ENCODE measurements at places on chromosomes 12 and 14.
A peak's percentile ranks its signal among the peaks of the same experiment; 100 is the strongest.

- no peak for DNase-seq
Measured at GRCh38 chr14:21121122-21121521, 20.3 kb downstream of the TMEM253 start.

DNA sequence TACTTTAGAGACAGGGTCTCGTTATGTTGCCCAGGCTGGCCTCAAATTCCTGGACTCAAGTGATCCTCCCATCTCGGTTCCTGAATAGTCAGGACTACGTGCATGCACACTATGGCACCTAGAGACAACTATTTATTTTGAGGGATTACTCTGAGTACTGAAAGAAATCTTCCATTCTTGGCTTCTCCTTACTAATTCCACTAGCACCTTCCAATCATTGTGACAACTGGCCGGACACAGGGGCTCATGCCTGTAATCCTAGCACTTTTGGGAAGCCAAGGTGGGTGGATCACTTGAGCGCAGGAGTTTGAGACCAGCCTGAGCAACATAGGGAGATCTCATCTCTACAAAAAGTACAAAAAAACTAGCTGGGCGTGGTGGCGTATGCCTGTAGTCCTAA lies 42.1 kb upstream of the MTERF2 start:
- DNase-seq = no peak

DNA sequence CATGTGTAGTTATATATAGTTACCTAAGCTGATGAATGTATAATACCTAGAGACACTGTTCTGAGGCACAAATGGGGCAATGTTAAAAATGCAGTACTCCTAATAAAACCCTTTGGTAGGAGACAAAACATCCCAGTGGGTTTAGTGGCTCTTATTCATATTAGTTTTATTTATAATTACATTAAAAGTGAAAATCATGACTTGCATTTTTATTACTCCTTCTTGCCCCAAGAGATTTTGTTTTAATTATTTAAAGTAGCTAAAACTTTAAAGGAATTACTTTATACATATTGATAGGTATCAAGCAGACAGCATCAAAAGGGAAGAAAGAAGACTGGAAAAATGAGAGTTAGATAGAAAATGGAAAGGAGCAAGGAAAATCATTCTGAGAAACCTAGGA lies 688.6 kb downstream of the GALC start:
- no peak for DNase-seq

- DNase-seq = peak; percentile 49
Measured at GRCh38 chr12:55724226-55724939, 4.2 kb downstream of the RDH5 start.

DNA sequence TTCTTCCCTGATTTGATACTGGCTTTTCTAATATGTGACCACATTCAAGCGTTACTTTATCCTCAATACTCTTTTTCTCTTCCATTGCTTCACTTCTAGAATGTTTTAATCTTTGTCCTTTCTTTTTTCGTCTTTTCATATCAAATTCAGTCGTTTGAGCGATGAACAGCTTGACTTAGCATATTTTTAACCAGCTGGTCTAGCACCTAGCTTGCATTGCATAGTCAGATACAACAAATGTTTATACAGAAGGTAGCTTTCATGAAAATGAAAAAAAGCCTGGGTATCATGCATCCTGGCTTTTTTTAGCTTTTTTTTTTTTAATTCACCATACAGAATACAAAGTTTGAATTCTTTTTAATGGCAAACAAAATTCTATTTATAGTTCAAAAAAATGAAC lies 1.2 kb downstream of the SOX5 start:
- no peak for DNase-seq

GRCh38 chr12:24109381-24110039 lies 160.0 kb upstream of the SOX5 start:
- peak; percentile 8 for DNase-seq

DNA sequence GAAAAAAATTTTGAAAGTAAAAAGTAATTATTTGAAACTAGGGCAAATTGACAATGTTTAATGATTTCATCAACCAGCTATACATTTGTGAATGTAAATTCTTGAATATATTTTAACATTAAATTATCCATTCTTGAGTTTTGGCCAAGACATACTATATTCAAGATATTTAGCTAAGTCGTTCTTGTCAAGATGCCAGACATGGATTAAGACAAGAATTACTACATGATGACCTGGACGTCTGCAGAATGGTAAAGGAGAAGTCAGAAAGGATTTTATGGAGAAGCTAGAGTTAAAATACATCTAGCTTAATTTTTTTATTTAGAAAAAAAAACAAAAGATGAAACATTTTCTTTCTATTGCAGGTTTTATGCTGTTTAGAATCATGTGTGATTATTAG lies 255.8 kb downstream of the TMTC2 start:
- no peak for DNase-seq

- DNase-seq = no peak
Measured at GRCh38 chr14:105885561-105886320, 359.4 kb downstream of the TMEM121 start.

DNA sequence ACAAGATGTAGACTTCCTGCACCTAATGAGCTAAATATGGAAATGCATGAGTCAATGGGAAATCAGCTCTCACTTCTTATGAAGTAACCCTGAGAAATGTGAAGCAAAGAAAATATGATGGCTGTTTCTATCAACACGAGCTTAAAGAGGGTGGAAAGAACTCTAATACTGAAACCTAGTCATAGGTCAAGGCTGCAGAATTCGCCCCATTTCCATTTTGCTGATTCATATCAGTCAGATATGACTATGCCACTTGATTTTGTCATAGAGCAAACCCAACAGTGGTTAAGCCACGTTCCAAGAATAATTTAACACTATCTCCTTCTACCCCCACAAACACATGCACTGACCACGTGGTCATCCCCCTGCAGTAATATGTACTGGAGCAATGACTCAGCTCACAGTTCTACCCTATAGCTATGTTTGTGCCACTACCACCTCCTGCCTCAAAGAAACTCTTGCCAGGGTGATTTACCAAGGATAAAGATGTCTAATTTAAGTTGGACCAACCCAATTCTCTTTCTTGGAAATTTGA lies 157.5 kb downstream of the TMTC3 start:
- DNase-seq = peak; percentile 66

DNA sequence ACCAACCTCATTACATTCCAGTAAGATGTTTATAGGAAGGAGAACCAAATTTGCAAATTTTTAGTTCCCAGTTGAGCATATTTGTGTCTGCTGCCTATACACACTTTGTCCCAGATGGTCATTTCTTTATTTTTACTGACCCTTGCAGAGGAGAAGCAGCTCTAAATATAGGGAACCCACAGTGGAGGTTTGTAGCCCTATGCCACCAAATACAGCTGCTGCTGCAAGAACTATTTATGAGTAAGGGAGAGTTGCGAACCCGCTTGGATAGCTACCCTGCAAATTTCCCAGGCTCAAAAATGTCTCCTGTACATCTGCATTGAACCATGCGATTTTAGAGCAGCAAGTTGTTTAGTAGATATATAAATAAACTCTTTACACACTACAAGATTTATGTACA lies 48.2 kb downstream of the NAV3 start:
- DNase-seq = no peak

GRCh38 chr12:15033029-15033428 lies 60.2 kb downstream of the PDE6H start:
- DNase-seq = no peak

DNA sequence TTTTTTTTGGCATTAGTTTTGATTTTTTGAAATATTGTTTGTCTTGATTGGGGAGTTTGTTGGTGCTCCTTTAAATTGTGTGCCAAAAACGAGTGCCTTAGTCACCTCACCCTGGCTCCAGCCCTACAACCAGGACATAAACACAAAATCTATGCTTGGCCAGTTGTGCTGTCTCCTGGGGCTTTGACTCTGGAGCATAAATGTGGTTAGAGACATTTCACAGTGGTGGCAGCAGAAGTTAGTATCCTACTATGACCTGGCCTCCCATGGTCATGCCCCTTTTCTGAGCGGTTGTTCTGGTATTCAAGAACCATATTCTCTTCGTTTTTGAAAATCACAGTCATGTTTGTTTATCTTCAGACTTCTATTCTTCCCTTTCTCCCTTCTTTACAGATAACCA lies 70.7 kb upstream of the PSMA6 start:
- peak; percentile 17 for DNase-seq

GRCh38 chr14:99134516-99135046 lies 137.4 kb downstream of the BCL11B start:
- DNase-seq = no peak

DNA sequence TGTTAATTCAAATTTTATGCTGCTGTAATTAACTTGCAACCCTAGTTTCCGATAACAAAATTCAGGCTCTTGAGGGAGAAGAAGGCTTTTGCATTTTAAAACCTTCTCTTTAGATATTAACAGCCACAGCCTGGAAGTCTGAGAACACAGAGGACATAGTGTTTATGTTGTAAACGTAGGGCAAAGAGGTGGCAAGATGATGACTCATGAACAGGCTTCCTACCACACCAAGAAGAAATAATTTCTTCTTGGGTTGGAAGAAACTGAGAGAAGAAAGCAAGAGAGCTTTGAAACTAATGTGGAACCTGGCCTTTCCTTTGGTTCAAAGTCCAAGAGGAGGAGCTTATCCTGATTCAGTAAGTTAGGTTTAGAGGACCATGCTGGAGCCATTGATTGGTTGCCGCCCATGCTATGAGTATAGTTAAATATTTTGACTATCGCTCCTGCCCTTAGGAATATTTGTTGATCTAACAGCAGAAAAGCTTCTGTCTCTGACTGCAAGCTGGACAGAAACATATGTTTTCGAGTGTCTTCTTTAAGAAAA lies 31.8 kb downstream of the CCDC198 start:
- no peak for DNase-seq

DNA sequence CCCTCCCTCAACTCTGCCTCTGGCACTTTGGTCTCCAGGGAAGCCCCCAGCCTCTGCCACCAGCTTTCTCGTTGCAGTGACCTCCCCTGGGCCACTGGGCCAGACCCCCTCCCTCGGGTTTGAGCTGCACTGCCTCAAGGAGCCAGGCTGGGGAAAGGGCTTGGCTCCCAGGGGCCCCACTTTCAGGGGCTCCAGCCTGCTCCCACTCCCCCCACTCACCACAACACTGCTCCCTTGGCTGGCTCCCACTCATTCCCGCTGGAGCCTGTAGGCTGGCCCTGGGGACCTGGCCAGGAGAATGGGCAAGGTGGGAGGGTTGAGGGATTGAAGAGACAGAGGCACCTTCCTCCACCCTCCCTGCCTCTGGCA lies 19.3 kb upstream of the KIF26A start:
- no peak for DNase-seq

DNA sequence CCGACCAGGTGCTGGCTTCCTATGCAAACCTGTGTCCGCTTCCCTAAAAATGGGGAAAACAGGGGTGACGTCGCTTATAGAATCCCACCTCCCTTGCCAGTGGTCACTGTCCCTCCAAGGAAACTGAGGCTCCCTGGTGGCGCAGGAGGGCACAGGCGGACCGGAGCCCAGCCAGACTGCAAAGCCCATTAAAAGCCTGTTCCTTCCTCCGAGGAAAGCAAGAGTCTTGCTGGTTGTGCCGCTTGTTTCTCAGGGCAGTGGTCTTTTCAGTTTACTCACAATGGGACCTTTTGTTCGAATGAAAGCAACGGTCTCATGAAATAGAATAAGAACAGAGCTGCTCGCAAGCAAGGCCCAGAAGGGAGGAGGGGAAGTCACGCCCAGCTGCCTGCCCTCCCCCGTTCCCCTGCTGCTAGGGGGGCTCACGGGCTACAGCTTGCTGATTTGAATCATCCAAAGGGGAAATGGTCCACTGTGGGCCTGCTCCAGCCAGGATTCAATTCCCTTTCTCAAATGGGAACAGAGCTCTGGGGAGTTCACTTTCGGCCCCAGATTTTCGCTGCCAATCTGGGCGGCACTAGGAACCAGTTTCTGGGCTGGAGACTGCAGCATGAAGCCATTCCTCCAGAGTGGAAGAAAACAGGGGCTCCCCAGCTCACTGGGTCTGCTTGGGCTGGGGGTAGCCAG lies 4.6 kb upstream of the SELPLG start:
- no peak for DNase-seq

- no peak for DNase-seq
Measured at GRCh38 chr12:123238961-123239360, 5.7 kb downstream of the MTRFR start.

DNA sequence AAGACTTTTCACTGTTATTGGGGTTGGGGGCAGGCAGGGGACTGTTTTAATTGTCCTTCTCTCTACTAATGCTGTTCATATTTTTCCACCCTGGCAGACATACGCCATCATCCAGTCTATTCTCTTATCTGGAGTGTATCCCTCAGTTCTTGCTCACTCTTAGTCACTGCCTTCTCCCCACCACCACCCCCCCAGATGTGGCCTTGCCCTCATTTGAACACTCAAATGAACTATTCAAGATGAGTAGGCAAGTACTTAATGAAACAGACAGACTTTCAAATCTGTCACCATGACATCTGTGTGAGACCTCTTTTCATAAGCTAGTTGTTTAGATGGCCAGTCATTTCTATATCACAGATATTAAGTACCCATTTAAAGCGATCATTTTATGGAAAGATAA lies 10.1 kb downstream of the NUDT4 start:
- DNase-seq = peak; percentile 58

DNA sequence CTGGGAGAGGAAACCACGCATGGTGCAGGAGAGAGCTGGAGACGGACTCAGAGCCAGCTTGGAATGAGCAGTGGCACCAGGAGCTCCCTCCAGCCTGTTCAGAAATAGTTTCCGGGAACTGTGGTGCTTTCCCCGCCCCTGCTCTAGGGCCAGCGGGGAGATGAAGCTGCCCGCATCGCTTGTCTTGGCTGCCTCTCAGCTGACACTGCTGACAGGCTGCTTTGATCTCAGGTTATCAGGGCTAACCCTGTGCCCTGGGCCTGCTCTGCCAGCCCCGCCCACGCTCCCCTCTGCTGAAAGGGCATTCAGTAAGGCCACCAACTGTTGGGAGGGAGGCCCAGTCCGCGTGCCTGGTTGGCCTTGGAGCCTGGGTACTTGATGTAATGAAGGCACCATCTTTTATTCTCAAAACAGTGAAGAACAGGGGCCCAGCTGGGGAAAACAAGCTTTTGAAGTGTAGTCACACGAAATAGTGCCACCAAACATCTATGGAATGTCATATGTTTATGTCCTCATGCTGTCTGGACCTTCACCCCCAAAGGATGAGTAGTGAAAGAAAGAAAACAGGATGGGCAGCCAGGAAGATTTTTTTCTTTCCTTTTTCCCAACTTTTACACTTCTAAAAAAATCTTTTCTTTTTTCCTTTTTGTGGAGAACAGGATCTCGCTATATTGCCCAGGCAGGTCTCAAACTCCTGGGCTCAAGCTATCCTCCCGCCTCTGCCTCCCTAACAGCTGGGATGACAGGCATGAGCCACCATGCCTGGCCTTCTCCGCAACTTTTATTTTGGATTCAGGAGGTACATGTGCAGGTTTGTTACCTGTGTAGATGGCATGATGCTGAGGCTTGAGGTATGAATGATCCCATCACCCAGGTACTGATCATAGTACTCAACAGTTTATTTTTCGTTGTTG lies 115.9 kb upstream of the TBX3 start:
- peak; percentile 39 for DNase-seq
